H1 (cell line): ENCODE measurements at places on chromosomes 5 and 9.

DNA sequence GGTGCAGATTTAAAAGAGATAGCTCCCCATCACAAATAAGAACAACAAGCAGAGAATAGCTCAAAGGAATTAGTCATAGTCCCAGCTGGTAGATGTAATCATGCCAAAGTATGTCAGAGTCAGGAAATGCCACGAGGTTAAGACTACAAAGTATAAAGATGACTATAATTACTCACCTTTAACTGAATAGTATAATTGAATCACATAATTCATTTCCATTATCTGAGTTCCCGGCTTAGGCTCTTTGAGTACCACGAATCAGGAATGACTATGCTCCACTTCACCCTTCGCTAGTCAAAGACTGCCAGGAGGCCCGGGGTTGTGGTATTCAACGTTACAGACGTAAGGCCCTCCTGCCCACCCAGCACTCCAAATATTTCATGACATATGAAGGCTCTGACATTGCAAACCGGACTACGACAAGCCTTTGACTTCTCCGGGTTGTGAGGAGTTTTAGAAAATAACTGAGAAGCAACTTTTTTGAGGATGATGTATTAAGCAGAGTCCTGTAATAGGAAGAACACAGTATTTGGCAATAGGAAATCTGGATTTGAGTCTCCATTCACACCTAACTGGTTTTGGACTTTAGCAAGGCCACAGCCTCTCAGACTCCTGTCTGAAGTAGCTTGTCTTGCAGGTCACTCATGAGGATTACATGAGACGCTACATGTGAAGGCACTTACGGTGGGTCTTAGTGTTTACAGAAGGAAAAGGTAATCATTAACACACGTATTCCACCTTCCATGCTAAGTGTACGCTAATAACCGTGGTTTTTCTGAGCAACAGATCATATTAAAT is 64.6 kb downstream of the ENC1 start:
- no peak for DNase-seq

DNA sequence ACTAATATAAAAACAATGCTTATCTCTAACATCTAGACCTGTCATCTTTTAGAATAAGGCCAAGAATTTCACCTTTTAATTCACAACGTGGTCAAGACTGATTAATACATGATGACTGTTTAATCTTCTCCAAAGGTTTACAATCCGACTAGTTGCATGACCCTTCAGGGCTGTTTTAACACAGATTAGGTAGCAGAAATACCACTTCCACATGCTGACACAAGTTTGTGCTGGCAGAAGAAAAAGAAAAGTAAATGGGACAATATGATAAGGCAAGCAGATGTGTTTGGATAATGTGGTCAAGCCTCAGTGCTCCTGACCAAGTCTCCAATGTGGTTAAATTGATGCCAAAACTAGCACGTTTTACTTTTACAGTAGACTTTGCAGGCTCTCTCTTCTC is 31.1 kb downstream of the SEMA6A start:
- no peak for DNase-seq

GRCh38 chr5:107666051-107666655 is 4.6 kb downstream of the EFNA5 start:
- DNase-seq = no peak

DNA sequence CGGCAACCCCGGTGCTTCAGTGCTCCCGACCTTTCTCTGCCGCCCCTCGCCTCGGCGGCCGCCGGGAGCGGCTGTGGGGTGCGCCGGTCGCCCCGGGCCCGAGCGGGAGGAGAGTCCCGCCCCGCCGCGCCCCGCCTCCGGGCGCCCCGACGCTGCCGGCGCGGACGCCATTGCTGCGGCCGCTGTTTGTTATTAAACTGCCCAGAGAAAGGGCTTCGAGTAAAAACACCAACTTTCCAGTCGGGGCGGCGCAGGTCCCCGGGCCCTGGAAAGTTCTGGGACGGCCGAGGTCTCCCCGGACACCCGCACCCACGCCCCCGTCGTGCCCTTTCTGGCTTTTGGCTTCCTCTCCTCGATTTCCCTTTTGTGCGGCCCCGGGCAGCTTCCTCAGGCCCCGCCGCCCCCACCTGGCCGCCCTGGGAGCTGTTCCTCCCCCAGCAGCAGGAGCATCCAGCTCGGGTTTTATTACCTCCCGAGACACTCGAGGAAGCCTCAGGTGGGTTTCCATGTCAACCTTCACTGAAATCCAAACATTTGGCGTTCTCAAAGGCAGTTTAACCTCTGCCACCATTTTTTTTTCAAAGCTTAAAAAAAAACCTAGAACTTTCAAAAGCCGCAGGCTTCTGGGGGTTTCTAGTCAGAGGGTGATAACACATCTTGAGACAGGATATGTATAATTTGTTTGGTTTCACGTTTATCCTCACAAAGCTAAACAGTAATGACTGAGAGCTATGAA is 334.4 kb downstream of the CWC27 start:
- DNase-seq = no peak

DNA sequence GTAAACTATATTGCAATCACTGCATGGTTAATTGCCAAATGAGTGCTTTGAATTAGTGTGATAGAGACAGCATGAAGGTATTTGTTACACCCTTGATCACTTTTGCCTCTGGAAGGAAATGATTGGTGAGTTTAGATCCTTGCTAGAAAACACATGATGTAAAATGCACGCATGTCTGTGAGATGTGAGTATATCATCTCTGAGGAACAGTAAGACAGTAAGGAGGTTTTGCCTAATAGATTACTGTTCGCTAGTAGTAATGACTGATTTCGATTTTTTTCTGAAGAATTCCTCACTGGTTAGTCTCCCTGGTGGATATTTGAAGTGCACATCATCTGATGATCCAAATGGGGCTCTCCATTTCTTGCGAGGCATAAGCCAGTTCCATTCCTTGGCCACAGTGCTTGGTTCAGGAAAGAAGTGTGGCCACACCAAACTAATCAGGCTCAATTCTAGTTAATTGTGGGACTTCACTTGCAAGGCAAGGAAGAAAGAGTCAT is 156.4 kb upstream of the ADRA1B start:
- no peak for DNase-seq

DNA sequence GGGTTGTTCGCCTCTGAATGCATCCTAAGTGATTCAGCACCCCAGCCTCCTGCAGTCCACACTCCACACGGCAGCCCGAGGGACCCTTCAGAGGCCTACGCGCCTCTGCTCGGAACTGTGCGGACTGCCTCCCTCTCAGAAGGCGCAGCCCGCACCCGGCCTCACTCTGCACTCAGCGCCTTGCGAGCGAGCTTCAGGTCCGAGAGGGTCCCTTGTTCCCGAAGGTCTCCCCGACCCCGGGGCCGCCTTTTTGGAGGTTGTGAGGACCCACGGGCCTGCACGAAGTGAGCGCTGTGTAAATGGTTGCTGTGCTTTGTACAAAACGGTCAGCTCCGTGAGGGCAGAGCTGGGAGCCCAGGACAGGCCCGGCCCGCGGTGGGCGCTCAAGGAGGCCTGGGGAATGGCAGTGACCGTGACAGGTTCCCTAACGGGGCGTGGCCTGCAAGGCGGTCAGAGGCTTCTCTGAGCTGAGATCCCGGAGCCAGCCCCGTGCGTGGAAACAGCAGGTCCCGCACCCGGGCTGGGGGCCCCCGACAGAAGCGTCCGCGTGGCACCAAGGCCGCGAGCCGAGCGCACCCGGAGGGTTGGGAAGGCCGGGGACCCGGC is 698 bp upstream of the CACNA1B start:
- no peak for DNase-seq

- no peak for DNase-seq
Observed at GRCh38 chr5:95759634-95760033, 28.5 kb downstream of the RHOBTB3 start.

DNA sequence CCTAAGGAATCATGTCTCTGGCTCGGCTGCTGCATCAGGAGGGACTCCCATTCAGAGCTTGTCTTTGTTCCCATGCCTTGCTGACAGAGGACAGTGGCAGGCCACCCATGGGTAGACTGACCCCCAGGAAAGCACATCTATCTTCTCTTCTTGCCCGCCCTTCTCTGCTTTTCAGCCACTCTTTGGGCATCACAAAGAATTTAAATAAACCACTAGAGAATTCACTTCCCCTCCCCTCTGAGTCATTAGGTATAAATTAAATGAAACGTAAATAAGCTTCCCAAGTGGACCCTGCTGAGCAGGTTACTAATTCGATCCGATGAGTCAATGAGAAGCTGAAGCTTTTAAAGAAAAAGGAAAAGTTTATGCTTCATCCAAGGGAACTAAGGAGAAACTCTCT is 97.0 kb downstream of the DRD1 start:
- no peak for DNase-seq

- no peak for DNase-seq
Observed at GRCh38 chr5:112906637-112907036, 15.4 kb downstream of the REEP5 start.
